Naive thymus-derived CD8-positive, alpha-beta T cell (primary cell): ENCODE measurements at places on chromosomes 16 and 17.

DNA sequence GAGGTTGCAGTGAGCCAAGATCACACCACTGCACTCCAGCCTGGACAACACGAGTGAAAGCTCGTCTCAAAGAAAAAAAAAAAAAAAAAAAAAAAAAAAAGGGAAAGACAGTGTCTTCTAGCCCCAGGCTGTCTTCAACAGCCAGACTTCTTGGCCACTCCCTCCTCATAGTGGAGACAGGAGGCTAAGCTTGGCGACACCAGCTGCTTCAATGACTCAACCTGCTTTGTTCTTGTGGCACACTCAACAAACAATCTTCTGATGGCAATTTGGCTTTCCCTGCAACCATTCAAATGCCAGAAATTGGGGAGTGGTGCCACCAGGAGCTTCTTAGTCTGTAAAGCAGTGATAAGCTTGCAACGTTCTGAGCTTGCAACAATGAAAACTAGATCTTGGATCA lies 290.4 kb upstream of the DYNLRB2 start:
- H3K27me3 ChIP-seq, result peaks cover 6% of the 10 kb centered on the region
- DNase-seq, result no peak
- no peaks in the 10 kb centered on the region for H3K36me3 ChIP-seq
- H3K27ac ChIP-seq, result no peak overlapping the region
- no peaks in the 10 kb centered on the region for H3K4me1 ChIP-seq

DNA sequence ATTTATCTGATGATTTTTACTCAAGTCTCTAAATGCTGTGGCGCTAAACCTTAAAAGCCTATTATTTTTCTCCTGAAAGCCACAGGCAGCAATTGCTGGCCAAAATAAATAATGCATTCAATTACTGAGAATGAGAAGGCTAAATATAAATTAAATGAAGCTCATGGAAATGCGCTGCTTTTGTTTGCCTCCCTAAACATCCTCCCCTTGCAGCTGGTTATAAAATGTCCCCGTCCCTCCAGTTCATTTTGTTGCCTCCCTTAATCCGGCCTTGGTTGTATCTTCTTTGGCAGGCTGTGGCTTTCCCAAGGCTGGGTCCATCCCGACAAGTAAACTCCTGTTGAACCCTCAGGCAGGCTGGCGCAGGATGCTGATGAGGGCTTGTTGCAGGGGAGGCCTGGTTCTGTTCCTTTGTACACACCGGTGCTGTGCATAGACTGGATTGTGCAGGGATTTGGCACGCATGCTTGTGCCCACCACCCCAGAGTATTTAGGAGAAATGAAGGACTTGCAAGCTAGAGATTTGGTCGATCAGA lies 62.7 kb downstream of the KNOP1 start:
- DNase-seq, result no peak
- H3K4me3 ChIP-seq, result no peak overlapping the region
- H3K27me3 ChIP-seq, result no peaks in the 10 kb centered on the region
- H3K4me1 ChIP-seq, result no peaks in the 10 kb centered on the region
- H3K27ac ChIP-seq, result peak overlapping the region; percentile 77

- peaks cover 40% of the 10 kb centered on the region for H3K4me1 ChIP-seq
- no peaks in the 10 kb centered on the region for H3K36me3 ChIP-seq
These were observed 2.0 kb downstream of the GNAO1 start for GRCh38 chr16:56192986-56193945.

DNA sequence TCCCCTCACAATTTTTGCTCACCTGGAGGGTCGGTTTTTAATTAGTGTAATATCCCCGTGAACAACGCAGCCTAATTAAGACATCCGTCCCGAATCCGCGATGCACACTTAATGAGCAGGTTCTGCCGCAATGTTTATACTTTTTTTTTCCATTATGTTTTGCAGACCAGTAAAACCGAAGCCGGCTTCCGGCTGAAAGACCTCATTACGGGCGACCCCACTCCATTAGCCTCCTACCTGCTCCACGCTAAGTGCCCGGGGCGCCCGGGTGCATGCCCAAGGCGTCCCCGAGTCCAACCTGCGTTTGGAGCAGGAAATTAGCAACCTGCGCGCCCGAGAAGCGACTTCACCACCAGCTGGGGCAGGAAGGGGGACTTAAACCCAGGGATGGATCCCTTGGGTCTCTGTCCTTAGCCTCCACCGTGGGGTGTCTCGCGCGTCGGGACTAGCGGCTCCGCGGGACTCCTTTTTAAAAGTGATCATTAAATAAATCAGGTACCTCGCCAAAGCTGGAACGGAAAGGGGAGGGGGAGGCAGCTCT lies 1.7 kb downstream of the RBFOX3 start:
- no peak overlapping the region for H3K27ac ChIP-seq
- H3K4me3 ChIP-seq, result no peak overlapping the region
- no peaks in the 10 kb centered on the region for H3K36me3 ChIP-seq
- no peak for DNase-seq
- peaks cover 8% of the 10 kb centered on the region for H3K4me1 ChIP-seq

GRCh38 chr17:19374136-19374535 lies 4.2 kb upstream of the MAPK7 start:
- H3K4me3 ChIP-seq, result no peak overlapping the region
- H3K36me3 ChIP-seq, result no peaks in the 10 kb centered on the region
- peaks cover 15% of the 10 kb centered on the region for H3K4me1 ChIP-seq
- no peak overlapping the region for H3K27ac ChIP-seq
- no peak for DNase-seq

DNA sequence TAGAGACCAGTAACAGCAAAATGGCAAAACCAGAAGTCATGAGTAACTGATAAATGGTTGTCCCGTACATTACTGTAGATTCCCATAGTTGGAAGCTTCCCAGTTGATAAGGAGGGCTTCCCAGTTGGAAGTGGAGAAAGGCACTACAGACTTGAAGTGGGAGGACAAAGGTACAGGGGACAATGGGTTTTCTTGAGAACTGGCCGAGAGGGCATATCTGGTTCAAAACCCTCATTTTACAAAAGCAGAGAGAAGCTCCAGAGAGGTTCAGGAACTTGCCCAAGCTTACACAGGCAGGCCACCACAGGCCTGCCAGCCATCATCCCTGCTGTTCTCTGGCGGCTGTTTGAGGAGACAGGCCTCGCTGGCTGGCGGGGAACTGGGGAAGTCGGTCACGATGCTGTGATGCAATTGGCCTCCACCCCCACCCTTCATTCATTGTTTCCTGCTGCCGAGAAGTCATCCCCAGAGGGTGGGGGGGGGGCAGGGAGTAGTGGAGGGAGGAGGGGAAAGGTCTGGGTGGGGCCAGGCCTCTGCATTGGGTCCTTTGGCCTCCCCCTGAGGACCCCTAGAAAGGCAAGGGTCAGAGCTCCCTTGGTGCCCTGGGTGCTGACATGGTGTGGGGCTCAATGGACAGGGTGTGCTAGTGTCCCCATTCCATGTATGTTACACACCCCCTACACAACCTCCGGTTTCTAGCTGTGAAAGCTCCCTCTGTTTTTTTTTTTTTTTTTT lies 3.0 kb downstream of the UBALD2 start:
- H3K27me3 ChIP-seq, result no peaks in the 10 kb centered on the region
- peak; percentile 54 for DNase-seq

- no peaks in the 10 kb centered on the region for H3K36me3 ChIP-seq
- no peaks in the 10 kb centered on the region for H3K4me1 ChIP-seq
- peaks cover 18% of the 10 kb centered on the region for H3K27me3 ChIP-seq
These were observed 84.6 kb downstream of the GSG1L start for GRCh38 chr16:27978876-27979275.

DNA sequence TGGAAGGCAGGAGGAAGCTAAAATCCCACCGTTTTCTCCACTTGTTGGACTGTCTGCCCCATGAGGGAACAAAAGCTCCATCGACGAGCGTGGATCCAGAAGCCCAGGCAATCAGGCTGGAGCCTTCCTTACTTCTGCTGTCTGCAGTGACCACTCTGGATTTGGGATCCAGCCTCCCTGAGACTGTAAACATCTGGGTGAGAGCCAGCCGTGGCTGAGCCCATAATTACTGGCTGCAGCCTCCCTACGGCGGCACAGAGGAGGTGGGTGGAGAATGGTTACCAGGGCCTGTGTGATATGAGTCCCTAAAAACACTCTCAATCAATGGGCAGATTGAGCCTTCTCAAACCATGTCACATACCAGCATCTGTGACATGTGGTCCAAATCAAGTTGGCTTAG lies 158.2 kb downstream of the FOXL1 start:
- no peaks in the 10 kb centered on the region for H3K36me3 ChIP-seq
- no peak overlapping the region for H3K27ac ChIP-seq
- DNase-seq, result no peak

DNA sequence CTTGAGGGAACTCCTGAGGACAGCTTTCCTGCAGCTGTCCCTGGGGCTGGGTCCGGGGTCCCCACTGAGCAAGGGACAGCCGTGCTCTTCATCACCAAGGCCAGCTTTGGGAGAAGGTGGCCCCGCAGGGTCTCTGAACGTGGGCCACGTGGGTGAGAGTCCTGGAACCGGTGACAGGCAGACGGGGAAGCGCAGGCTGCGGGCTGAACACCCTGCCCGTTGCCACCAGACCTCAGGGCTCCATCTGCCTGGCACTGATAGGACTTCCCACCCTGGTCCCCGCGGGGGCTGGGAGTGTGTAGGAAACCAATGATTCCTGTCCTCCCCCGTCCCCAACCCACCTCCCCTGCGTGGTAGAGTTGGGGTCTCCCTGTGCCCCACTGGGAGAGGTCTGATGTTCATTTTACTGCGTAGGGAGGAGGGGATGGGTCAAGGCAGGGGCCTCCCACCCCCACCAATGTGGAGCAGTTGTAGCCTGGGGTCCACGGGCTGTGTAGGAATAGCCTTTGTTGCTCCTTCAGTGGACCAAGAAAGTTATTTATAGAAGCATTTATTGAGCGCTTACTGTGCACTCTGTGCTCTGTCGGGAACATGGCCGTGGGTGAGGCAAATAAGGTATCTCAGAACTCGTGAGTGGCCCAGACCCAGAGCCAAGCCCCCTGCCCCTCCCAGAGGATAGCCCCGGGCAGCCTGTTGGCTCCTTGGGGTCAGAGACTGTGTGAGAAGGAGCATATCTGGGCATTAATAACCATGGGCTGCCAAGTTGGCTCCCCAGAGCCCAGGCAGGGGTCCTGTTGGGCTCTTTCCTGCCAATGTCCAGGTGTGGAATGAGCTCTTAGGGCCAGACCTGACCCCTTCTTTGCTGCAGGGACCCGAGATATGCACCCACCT lies 1.3 kb downstream of the ADGRG1 start:
- peaks cover 19% of the 10 kb centered on the region for H3K27me3 ChIP-seq
- H3K36me3 ChIP-seq, result no peaks in the 10 kb centered on the region
- DNase-seq, result no peak
- H3K4me1 ChIP-seq, result peaks cover 18% of the 10 kb centered on the region

DNA sequence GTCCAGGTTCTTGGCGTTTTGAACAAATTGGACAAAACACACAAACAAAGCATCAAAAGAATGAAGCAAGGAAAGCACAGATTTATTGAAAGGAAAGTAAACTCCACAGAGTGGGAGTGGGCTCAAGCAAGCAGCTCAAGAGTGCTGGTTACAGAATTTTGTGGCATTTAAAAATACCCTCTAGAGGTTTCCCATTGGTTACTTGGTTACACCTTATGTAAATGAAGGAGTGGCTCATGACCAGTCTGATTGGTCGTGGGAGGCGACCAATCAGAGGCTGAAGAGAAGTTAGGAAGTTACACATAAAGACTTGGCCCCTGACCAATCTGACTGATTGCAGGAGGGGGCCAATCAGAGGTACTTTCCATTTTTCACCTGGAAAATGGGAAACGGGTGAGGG lies 1373.8 kb upstream of the GOT2 start:
- no peak overlapping the region for H3K27ac ChIP-seq
- no peak overlapping the region for H3K4me3 ChIP-seq
- no peak for DNase-seq
- peaks cover 1% of the 10 kb centered on the region for H3K4me1 ChIP-seq
- no peaks in the 10 kb centered on the region for H3K36me3 ChIP-seq

DNA sequence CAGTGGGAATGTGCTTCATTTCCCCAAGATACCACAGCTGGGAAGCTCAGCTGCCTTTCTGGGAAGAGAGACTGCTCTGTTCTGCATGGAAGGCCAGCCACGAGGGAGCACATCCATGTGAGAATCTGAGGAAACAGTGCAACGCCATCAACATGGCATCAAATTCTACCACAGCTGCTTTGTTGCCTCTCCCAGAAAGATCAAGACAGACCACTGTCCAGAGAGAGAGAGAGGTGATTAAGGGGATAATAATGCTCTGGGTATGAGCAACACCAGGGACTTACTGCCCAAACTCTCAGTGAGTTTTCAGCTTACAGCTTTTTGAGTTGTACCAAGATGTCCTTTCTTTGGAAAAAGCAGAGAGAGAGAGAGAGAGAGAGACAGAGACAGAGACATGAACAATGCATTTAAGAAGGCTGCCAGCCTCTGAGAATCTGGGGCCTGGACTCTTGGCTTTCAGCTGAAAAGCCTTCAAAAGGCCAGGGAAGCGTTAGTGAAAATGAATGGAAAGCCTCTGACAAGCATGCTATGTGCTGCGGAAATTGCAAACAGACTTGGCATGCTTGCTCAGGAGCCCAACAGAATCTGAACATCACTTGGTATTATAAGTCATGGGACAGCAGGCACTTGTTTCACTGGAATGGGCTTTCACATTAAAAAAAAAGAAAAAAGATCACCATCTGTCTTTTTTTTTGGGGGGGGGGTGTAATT lies 223.1 kb downstream of the MAP2K6 start:
- no peaks in the 10 kb centered on the region for H3K4me1 ChIP-seq
- no peaks in the 10 kb centered on the region for H3K36me3 ChIP-seq
- DNase-seq, result no peak

DNA sequence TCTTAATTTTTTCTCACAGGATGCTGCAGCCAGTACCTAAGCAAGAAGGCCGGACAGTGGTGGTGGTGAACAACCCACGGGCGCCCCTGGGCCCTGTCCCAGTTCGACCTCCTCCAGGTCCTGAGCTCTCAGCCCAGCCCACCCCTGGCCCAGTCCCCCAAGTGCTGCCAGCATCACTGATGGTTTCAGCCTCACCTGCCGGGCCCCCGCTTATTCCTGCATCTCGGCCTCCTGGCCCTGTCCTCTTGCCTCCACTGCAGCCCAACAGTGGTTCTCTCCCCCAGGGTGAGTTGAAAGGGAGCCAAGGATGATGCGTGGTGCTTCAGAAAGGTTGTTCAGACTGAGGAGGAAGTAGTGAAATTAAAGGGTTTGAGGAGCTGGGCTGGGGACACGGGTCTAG lies 21.7 kb downstream of the SRCAP start:
- H3K4me1 ChIP-seq, result peaks cover 33% of the 10 kb centered on the region
- no peak for DNase-seq
- no peak overlapping the region for H3K4me3 ChIP-seq
- no peak overlapping the region for H3K27ac ChIP-seq
- H3K36me3 ChIP-seq, result peaks cover 38% of the 10 kb centered on the region
- no peaks in the 10 kb centered on the region for H3K27me3 ChIP-seq

- peaks cover 41% of the 10 kb centered on the region for H3K27me3 ChIP-seq
- peak within 1 kb of the TSS; percentile 84 for H3K4me3 ChIP-seq
- H3K36me3 ChIP-seq, result no peaks in the 10 kb centered on the region
- peaks cover 15% of the 10 kb centered on the region for H3K4me1 ChIP-seq
- H3K27ac ChIP-seq, result no peak within 1 kb of the TSS
- DNase-seq, result no peak
These were observed at the start of gene PITPNM3 for GRCh38 chr17:6556121-6557039. Gene PITPNM3 (minus strand): TSS chr17:6556555. CDS start chr17:6556406, 149 bp downstream.

- no peak overlapping the region for H3K27ac ChIP-seq
- H3K4me3 ChIP-seq, result no peak overlapping the region
- no peaks in the 10 kb centered on the region for H3K4me1 ChIP-seq
- H3K27me3 ChIP-seq, result peaks cover 13% of the 10 kb centered on the region
These were observed 346.6 kb upstream of the CCL2 start for GRCh38 chr17:33908363-33909064.
